ENCODE measurements at places on chromosomes 4 and X.

- no peak for DNase-seq
Observed at GRCh38 chr4:151729731-151730559, 30.9 kb downstream of the GATB start.

- no peak for DNase-seq
Observed at GRCh38 chr4:24521544-24521943, 62.8 kb downstream of the DHX15 start.

GRCh38 chrX:41095908-41096307 lies 10.7 kb downstream of the USP9X start:
- DNase-seq, result no peak

DNA sequence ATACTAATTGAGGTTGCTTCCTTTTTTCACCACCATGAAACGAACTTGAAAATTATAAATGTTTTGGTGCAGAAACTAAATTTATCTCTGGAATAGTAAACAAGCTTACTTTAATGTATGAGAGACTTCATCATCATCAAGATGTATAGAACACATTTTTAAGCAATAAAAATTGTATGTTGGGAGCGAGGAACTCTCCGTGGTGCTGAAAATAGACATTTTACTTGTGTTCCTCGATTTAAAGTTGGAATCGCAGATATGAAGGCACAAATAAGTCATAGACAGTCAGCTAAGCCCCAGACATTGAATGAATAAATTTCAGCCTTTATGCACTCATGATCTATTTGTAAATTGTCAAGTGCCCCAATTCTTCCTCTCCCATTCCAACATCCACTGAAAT lies 310.7 kb downstream of the STK32B start:
- DNase-seq, result no peak

DNA sequence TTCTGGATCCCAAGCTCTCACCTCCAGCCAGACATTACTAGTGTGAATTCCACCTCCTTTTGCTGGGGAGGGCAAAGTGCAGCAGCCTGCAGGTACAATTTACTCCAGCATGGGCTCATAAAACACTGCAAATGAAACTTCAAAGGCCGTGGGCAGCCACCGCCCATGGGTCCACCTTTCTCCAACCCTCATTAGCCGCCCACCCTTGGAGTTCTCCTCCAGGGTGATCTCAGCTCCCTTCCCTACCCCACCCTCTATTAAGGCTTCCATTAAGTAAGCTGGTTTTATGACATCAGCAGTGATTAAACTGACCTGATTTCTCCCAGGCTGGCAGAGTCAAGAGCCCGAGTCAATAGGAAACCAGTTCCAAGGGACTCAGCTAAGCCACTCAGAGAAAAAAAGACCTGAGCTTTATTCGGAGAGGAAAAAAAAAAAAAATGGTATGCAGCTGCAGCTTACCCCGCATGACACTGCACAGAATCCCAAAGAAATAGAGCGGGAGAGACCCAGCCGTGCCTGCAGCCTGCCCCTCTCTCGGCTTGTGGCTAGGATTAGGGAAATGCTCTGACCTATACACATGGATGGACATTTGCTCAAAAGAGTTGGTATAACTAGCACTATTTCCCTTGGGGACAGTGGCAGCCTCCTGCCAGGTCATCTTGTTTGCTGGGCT lies 319.6 kb downstream of the PTTG2 start:
- DNase-seq, result no peak

- DNase-seq, result no peak
Observed at GRCh38 chr4:17309567-17310268, 202.2 kb downstream of the QDPR start.

DNA sequence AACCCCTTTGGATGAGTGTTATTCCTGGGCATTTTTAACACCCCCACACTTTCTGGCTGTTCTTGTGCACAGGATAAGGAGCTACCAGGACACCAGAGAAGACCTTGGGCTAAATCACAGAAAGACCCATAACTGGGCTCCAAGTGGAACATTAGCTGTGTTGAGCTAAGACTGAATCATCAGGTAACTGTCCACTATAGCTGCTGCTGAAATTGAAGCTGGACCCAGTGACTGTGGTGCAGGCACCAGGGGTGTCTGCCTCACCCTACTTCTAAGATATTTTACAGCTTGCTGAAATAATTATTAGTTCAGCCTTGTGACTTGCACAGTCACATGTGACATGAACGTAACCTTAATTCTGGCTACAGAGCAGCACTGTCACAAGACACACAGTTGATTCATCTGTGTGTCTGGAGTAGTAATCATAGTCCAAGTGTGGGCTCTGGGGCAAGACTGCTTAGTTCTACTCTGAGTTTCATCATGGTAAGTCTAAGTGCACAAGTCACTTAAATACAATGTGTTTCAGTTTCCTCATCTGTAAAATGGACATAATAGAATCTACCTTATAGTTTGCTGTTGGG lies 127.4 kb downstream of the SLC39A8 start:
- no peak for DNase-seq

DNA sequence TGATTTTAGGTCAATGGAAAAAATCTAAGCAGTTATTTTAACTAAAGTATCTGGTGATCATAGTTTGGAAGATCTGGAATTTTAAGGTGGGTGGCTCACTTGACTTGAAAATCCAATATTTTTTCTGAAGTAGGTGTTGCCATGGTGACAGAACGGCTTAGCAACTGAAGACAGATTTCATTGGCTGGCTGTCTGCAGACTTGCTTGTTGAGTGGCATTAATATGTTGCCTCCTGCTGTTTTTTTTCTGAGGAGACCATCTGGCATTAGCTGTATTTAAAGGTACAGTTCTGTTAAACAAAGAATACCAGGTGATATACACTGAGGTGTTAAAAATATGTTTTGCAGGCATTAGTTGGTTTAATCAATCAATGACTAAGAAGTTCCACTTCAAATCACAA lies 19.8 kb downstream of the CPE start:
- DNase-seq, result no peak

DNA sequence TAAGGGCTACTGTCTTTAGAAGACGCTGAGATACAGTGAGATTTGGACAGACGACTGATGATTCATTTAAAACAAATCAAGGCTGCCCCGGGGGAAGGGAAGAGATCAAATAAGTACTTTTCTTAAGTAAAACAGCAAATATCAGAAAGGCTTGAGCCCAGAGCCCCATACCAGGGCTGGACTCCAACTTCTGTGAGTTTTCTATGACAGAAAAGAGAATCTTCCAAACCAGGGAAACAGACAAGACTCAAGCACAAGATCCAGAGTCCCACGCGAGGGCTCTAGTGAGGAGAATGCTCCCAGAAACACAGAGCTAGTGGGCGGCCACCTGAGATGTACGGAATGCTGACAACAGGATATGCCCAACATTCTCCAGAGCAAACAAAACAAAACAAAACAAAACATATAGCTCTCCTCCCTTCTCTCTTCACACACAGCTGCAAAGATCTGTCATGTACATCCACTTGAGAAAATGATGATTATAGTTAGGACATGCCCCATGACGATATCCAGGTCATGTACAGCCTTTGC lies 13.1 kb downstream of the ACSL1 start:
- DNase-seq, result no peak

DNA sequence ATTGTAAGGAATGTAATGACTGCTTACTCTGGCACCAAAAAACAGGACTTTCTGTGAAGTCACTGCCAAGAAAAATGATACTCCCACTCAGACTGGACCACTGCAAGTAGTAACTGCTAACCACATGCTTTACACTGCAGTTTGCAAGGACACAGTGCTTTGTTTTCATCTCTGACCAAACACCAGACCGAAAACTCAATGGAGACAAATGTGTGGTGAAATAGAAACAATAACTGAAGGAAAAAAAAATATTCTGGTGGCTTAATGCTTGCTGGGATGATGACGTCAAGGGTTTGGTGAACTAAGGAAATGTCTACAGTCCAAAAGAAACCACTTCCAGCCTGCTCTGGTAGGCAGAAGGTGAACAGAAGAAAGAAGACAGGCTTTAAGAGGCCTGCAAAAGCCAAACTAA lies 13.2 kb downstream of the GPC4 start:
- no peak for DNase-seq

- no peak for DNase-seq
Observed at GRCh38 chrX:37942170-37942569, 64.2 kb upstream of the SYTL5 start.

DNA sequence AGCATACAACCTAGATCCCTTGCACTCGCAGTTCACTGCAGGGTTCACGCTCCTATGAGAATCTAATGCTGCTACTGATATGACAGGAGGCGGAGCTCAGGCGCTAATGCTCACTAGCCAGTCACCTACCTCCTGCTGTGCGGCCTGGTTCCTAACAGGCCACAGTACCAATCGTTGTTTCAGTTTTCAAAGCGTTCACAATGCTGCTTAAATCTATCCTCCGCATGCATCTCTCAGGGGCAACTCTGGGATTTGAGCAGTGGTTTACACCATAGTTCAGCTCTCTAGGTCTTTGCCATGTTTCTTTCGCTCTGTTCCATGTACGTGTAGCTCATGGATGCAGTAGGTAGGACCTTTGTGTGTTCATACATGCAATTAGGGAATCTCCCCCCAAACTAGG lies 47.2 kb downstream of the CLOCK start:
- no peak for DNase-seq

- no peak for DNase-seq
Observed at GRCh38 chrX:118631586-118631985, 95.8 kb upstream of the IL13RA1 start.

DNA sequence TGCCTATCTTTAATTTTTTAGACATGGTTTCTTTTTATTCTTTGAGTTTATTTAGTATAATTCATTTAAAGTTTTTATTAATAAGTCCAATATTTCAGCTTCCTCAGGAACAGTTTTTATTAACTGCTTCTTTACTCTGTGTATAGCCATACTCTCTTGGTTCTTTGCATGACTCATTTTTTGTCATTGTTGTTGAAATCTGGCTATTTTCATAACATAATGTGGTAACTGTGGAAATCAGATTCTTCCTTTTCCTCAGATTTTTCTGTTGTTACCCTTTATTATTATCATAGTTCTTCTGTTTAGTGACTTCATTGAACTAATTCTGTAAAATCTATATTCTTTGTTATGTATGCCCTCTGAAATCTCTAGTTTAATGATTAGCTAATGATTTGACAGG lies 124.9 kb upstream of the CYSLTR1 start:
- no peak for DNase-seq

DNA sequence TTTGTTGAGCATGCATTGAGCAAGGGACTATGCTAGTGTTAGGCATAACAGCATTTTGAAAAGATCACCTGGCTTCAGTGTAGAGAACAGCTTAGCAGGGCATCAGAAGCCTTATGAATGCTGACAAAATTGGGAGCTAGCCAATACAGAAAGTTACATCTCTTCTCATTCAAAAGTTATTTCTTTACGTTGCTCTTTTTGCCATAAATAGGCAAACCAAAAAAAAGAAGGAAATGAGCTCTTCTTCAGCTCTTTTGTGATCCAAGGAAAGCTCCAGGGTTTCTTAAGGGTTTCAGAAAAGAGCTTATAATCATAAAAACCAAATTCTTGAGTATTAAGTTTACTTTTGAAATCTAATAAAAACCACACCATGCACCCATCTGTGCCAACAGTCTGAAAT lies 35.2 kb upstream of the LNX1 start:
- no peak for DNase-seq

GRCh38 chr4:141464366-141464765 lies 172.0 kb upstream of the IL15 start:
- no peak for DNase-seq

DNA sequence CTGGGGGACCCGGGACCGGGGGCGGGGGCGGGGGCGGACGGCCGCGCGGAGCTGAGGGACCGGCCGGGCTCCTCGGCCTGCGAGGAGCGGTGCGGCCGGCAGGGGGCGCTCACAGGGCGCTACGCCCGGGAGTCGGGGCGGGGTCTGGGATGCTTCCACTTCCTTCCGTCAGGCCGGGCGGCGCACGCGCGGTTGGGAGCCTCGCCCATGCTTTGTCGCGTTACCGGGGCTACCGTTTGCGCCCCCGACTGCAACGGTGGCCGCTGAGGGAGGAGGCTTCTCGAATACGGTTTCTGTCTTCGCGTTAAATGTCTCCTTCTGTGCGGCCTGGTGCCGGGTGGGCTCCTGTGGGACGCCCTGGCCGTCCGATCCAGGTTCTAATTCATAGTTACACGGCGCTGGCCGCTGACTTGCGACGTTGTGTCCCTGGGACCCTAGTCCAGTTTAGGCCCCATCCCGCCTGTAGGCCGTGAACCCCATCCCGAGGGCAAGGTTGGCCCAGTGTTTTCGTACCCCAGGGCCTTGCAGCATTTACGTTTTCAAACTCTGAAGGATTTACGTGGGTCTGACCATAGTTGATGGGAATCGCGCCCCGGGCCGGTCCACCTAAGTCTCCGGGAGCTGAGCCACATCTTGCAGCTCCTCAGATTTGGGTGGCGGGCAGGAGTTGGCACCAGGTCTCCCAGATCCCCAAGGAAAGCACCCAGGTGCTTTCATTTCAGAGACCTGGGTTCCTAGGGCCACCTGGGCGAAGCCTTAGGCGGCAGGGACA lies 549 bp downstream of the MSL3 start:
- peak; percentile 90 for DNase-seq

- DNase-seq, result no peak
Observed at GRCh38 chrX:112113460-112113859, 30.9 kb upstream of the TRPC5 start.

DNA sequence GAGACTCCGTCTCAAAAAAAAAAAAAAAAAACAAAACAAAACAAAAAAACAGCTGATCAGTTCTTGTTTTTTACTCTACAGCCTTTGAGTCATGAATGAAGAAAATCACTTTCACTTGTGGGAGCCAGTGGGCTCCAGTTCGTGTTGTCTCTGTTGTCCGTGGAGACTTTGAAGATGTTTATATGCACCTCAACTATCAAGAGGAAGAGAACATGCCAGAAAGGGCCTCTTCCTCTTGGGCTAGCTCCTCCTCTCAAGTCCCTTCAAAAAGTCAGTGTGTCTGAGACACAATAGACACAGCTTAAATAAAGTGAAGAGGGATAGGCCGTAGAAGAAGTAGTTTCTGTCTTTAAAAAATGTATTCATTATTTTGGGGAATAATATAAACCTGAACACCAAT lies 182.7 kb downstream of the KDR start:
- DNase-seq, result no peak

DNA sequence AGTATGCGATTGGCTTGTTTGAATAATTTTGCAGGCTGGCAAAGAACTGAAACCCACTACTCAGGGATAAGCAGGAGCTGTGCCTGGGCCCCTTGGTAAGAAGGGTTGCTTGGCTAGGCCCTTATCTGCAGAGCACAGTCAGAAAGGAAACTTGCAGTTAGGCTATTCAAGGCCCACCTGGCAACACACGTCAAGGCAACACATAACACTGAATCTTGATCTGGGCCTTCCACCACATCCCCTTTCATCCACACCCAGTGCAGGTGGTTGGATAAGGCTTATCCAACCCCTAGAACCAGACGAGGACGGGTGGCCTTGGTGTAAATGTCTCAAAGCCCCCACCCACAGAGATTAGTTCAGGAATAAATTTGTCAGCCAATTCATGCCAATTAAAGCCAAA lies 72.8 kb upstream of the NEIL3 start:
- no peak for DNase-seq

GRCh38 chrX:153547195-153547594 lies 29.8 kb downstream of the ATP2B3 start:
- no peak for DNase-seq

DNA sequence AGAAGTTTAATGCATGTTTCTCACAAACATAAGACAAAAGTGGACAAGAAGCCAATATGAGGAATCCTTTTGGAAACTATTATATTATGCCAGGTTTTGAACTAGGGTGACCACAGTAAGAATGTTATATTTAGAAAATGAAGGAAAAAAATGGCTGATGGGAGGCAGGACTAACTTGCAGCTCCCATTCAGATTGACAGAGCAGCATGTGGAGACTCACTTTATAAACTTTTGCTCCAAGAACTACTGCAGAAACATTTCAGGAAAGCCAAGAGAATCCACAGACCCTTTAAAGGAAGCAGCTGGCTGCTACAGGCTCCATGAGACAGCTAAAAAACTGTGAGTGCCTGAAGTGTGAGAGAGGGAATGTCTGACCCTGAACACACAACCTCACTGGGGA lies 738.6 kb upstream of the GRIA3 start:
- no peak for DNase-seq

Data from activated T-cell treated with anti-CD3 and anti-CD28 coated beads, Interleukin-2, amount 50 U/mL, for 24 hours (primary cell).